ENCODE measurements at places on chromosomes 6 and 20.

DNA sequence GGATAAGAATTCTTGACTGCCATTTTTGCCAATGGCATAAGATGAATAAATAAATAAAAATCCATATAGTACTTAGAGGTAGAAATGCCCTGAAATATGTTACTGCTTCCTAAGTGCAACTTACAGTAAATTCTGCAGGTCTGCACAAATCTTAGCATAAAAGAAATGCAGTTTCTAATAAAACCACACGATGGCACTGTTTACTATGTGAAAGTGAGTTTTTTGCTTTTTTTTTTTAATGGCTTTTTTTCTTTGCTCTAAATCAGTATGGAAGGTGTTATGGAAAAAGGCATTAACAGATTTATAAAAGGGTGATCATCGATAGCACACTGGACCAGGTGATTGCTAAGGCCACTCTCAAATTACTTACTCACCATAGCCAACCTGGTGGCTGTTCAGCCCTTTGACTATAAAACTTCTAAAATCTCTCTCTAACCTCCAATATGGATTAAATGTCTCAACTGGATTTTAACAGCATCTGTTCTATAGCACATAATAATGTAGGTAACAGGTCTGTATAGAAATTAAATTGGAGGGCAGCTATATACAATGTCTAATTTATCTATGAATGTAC lies 45.8 kb downstream of the AHI1 start:
- no peak for DNase-seq

GRCh38 chr6:145235207-145235606 lies 500.1 kb downstream of the EPM2A start:
- no peak for DNase-seq

- no peak for DNase-seq
These were observed 394.9 kb upstream of the RGS17 start for GRCh38 chr6:153525998-153526397.

DNA sequence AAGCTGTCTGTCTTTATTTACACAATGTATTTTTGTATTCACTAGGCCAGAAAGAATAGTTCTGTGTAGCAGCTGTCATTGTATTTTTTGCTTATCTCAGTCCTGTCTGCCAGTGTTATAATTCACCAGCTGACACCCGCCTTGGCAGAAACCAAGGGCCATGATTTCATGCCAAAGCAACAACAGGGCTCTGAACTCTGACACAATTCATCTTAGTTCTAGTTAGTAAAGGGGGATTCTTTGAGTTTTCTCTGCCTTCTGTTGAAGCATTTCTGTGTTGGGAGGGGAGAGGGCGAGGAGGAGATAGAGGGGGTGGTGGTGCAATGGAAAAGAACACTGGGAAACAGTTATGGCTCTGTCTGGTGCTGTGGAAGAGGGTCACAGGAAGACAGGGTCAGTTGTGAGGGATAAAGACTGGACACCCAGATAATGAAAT lies 684.6 kb upstream of the MARCKS start:
- peak; percentile 40 for DNase-seq

DNA sequence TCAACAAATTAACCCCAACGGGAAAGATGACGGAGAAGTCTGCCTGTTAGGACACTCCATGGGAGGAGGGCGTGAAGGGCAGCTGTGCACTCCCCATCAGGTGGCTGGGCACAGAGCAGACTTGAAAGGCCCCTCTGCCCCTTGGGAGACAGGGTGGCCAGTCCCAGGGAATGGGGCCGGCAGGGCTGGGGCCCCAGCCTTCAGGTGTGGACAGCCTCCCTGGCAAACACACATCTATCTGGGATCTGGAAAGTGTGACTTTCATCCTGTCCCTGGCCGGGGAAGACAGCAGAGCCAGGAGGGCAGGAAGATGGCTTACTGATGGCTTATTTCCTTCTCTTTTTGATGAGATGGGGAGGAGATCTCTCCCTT lies 4.5 kb upstream of the FRMD1 start:
- DNase-seq, result no peak

GRCh38 chr6:2209226-2209809 lies 36.1 kb downstream of the GMDS start:
- peak; percentile 79 for DNase-seq

DNA sequence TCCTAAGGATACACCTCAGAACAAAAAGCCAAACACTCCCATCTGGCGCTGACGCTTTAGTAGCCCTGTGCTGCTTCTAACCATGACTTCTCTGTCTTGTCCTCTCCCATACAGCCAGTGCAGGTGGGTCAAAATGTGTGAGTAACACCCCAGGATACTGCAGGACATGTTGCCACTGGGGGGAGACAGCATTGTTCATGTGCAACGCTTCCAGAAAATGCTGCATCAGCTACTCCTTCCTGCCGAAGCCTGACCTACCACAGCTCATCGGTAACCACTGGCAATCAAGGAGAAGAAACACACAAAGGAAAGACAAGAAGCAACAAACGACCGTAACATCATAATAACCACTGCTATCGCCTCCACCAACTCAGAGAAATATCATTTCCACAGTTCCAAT lies 1.4 kb downstream of the DEFB132 start:
- no peak for DNase-seq

- DNase-seq, result no peak
These were observed 936.7 kb upstream of the CITED2 start for GRCh38 chr6:140311146-140311545.

DNA sequence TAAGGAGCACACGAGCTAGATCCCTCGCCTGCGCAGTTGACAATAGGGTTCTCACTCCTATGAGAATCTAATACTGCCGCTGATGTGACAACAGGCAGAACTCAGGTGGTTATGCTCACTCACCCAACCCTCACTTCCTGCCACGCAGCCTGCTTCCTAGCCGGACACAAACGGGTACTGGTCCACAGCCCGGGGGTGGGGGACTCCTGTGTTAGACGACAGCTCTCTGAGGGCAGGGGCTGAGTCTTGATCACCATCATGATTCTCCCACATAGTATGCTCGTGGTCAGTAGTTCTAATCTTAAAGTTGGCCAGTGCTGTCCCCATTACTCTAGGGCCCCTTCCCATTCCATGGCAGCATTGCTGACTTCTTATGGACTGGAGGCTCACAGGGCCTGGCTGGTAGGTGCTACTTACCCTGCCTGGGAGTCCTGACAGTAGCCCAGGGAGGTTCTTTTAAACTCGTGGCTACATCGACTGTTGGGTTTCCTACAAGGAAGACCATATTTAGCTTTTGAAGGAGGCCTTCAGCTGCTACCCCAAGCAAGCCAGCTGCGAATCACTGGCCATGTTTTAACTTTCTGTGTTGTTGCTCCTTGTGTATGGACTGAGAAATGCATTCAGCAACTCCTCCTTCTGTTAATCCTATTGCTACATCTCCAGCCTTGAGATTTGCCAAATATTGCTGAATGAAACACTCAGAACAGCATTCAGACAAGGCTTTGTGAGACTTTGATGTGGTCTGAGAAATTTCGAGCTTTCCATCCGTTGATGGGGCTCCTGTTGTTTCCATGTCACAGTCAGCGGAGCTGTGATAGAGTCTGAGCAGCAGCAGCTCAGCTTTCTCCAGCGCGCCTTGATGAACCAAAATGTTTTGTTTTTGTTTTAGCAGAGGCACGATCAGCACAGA lies 300.3 kb downstream of the NRN1 start:
- DNase-seq, result no peak

GRCh38 chr20:62632575-62633090 lies 9.7 kb upstream of the SLCO4A1 start:
- DNase-seq, result no peak

GRCh38 chr6:45078432-45078831 lies 249.7 kb upstream of the RUNX2 start:
- no peak for DNase-seq

Measured in SHP77 (cell line).